Fibroblast of pulmonary artery (primary cell): ENCODE measurements at places on chromosomes 16 and 17.
A peak's percentile ranks its signal among the peaks of the same experiment; 100 is the strongest.

DNA sequence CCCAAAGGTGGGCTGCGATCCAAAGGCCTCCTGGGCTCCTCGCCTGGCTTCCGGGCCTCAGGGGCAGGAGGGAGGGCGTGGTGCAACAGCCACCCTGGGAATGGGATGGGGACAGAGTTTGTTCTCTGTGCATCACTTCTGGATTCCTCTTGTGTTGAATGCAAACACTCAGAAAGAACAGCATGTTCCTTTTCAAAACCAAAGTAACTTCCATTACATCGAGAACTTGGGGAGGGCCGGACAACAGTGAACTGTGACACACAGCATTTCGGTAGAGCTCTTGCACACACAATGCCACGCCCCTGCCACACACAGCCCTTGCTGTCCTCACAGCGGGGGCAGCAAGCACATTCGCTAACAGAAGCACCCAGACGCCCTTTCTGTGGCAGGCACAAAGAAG, 36.1 kb upstream of the FASN start:
- DNase-seq = peak; percentile 5

DNA sequence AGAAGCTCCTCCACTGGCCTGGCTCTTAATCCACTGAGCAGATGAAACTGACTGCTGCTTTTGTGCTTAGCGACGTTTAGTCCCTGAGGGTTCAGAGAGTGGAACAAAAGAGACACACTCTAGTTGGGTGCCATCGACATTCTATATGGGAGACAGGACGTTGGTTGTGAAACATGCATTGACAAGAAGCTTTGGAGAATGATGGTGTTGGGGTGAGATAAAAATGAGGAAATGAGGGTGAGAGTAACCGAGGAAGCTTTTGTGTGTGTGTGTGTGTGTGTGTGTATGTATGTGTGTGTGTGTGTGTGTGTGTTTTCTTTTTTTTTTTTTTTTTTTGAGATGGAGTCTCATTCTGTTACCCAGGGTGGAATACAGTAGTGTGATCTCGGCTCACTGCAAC, 89.5 kb downstream of the ABCC1 start:
- DNase-seq = no peak

DNA sequence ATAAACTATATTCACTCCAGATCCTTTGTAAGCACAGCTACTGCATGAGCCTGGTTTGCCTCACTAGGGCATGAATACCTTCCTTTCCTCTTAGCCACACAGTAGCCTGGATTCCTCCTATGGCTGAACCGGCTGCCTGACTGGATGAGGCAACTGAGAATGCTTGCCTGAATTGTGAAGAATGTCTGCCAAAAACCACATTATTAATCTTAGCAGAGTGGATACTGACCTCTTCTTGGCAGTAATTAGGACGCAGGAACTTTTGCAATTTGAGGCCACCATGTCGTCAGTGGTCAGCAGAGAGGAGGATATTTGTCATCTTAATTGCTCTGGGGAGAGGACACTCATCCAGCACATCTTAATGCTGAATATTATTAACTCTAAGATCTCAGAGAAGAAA, 651.8 kb upstream of the GOT2 start:
- peak; percentile 43 for DNase-seq

DNA sequence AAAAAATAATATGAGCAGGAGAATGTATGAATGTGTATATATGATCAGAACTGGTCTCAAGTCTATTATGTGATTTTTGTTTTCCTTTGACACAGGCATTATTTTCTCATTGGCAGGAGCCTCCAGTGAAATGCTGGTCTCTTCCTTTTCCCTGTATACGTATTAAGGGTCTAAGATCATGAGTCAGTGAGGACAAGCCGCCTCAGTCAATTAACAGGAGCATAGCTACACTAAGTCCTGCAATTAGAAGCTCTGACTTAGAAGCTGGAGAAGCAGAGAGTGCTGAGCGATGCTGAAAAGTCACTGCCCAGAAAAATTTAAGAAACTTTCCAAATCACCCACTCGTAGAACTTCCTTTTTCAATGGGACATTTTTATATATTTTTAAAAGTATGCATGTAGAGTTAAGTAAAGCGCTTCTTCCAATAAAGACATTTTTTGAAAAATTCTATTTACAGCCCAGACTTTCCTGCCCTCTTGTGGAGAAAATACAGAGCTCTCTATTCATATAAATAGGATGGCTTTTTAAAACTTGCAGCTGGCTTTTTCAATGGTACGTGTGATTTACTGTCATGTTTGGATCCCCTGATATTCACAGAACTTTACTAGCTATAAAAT, 70.2 kb upstream of the PSMD7 start:
- DNase-seq = peak; percentile 40

DNA sequence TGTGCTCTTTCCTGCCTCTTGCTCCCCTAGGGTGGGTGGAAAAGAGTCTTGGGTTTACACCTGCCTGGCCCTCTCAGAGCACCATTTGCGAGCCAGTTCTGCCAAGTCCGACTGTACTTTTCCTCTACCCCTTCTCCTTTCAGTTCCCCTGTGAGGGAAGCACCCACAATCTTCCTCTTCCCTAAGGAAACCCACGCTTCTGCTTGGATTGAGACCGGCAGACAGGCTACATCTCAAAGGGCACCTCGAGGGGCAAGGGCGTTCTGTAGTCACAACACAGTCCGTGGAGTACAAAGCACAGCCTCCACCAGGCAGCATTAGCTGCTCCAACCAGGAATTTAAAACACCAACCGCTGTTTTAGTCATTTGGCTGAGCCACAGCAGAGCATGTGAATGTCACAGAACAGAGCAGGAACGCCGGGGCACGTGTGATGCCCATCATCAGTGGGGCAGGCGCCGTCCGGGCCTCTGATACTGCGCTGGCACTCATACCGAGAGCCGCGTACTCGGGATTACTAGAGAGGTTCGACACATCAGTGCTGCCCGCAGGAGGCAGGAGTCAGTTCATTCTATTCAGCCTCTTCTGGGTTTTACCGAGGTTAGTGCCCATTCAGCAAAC, 13.7 kb upstream of the MNT start:
- DNase-seq = no peak

DNA sequence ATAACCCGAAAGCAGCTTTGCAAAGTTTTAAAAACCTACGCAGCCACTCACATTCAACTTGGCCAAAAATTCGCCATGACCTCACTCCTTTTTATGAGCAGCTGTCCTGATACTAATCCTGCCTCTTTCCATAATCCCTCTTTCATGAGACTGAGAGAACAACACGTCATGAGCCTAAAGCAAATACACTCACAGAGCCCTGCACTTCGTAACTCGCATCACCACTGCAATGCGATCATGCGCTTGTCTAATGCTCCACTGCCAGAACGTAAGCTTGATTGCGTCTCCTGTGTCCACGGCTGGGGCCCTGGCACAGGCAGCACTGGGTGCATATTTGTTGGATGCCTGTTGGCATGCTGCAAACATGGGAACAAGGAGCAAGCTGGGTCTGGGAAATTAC, 36.2 kb downstream of the CDRT4 start:
- DNase-seq = no peak

- DNase-seq = peak; percentile 46
Observed at GRCh38 chr16:67236563-67237395, 9.8 kb downstream of the TMEM208 start.

DNA sequence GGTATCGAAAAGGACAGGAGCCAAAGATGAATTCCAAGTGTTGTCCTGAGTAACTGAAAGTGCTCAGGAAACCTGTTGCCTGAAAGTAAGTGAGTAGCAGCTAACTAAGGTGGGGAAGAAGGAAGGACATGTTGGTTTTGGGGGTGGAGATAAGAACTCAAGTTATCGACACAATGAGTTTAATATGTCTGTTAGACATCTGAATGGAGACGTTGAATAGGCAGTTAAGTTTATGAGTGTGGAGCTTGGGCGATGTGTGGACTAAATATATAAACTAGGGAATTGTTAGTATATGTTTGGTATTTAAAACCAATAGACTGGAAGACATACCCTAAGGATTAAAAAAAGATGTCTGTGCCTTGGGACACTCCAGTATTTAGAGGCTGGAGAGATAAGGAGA, 82.7 kb upstream of the ASIC2 start:
- no peak for DNase-seq

DNA sequence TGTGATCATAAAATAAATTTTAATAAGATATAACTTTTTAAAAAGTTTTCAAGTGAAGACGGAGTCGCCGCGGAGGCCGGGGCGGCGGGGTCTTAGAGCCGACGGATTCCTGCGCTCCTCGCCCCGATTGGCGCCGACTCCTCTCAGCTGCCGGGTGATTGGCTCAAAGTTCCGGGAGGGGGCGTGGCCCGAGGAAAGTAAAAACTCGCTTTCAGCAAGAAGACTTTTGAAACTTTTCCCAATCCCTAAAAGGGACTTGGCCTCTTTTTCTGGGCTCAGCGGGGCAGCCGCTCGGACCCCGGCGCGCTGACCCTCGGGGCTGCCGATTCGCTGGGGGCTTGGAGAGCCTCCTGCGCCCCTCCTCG, at the start of gene FOXC2:
Gene FOXC2 (plus strand): TSS at position 229 of the 365 bp plus-strand sequence. CDS start 507 bp downstream, outside the sequence.
- peak; percentile 96 for DNase-seq

GRCh38 chr17:67836205-67836987, 11.1 kb downstream of the BPTF start:
- peak; percentile 46 for DNase-seq

DNA sequence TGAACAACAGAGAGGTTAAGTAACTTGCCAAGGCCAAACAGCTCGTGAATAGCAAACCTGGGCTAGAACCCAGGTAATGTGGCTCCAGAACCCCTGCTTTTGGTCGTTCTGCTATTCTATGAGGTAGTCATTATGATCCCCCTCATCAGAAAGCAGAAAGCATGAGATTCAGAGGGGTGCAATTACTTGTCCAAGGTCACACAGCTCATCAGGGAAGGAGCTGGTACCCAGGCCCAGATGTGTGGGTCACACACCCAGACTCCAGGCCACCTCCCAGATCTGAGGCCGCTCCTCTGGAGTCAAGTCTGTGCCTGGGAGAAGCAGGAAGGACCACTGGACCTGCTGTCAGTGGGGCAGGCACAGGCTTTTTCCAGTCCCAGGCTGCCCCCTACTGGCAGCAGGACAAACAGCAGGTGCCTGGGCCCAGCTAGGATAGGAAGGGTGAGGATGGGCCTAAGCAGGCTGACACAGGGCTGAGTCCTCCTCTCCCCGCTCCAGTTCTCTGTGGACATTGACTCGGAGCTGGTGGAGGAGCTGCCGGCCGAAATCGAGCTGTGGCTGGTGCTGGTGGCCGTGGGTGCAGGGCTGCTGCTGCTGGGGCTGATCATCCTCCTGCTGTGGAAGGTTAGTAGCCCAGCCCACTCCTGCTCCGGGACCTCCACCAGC, 7.8 kb upstream of the PDK2 start:
- DNase-seq = peak; percentile 80

DNA sequence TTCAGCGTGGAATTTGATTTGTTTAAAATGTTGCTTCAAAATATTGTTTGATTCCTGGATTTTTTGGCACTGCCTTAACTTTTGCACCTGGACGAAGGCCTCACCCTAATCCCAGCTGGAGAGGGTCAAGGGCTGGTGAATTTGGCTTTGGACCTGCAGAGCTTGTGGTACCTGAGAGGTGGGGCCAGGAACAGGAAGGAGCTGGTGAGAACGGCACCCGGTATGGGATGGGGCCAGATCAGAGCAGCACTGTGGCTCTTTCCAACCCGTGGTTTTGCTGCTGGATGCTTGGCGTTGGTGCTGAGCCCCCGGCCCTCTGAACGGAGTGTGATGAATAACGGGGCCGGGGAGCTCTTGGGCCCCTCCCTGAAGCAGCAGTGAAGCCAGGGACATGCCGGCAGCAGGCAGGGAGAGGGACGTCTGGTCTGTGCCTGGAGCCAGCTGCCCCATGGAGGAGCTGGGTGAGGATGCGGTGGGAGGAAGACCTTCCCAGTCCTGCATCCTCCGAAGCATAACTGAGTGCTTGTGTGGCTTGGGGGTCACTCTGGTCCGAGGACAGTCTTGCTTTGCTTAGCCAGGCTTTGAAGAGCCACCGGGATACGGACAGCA, 275.4 kb downstream of the SEC14L1 start:
- DNase-seq = no peak

GRCh38 chr17:2510559-2510958, 1.1 kb downstream of the METTL16 start:
- DNase-seq = no peak

DNA sequence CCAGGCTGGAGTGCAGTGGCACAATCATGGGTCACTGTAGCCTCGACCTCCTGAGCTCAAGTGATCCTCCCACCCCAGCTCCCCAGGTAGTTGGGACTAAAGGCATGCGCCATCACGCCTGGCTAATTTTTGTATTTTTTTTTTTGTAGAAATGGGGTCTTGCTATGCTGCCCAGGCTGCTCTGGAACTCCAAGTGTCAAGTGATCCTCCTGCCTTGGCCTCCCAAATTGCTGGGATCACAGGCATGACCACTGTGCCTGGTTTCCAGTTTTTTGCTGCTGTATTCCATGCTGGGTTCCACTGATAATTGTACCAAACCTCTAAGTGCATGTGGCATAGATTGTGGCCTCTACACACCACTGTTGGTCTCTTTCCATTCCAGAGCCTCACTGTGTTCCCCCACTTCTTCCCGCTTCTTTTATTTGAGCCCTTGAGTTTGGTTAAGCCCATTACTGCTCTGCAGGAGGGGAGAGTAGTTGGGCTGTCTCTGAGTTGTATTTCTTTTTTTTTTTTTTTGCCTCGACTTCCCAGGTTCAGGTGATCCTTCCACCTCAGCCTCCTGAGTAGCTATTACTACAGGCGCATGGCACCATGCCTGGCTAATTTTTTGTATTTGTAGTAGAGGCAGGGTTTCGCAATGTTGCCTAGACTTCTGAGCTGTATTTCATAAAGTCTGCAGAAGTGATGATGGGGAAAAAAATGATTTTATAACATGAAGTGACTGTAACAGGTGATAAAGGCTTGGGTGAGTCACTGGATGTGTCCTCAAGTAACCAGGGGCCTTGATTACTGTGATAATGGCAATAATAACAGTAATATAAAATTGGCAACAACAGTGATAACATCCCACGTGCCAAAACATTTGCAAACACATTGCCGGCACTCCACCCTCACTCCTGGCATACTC, 30.0 kb downstream of the EEF2K start:
- peak; percentile 52 for DNase-seq

GRCh38 chr17:78356101-78356713, 3.7 kb downstream of the SOCS3 start:
- DNase-seq = peak; percentile 75

DNA sequence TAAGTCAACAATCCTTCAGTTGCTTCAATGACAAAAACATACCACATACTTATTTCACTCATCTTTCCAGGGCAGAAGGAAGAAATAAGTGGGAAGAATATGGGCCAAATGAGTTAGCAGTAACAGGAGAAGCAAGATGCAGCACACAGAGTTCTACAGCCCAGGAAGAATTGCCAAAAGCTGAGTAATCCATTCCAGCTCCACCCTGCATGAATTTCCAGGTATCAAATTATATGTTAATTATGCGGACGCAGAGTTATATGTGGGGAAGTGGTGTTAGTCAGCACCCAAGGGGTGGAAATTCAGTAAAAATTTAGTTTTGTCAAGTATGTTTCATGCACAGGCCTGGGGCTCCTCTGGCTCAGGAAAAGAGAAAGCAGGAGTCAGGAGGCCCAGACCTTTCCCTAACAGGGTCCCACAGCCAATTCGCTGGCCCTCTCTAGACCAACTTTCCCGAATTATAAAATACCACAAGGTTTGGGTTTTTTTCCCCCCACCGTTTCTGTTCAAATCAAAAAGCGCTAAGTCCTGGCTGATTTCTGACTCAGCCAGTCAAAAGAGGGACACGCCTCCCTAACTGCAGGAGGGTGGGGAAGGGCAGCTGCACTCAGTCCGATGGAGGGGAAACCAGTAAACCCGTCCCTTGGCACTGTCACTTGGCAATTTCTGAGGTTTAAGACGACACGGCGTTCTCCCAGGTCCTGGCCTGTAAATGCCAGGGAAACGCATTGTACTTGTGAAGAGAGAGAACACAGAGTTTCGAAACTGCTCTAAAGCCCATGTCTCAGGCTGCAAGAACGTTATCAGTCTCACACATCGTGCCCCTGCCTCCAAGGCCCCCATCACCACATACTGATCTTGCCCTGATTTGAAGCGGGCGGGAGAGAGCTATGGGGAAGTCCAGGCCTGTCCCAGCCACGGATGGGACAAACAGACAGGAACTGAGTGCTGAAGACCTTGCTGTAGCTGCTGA, 58.1 kb downstream of the ZFHX3 start:
- peak; percentile 78 for DNase-seq
